Uterus (tissue), 4 donors: ENCODE measurements at places on chromosomes 4 and X.

DNA sequence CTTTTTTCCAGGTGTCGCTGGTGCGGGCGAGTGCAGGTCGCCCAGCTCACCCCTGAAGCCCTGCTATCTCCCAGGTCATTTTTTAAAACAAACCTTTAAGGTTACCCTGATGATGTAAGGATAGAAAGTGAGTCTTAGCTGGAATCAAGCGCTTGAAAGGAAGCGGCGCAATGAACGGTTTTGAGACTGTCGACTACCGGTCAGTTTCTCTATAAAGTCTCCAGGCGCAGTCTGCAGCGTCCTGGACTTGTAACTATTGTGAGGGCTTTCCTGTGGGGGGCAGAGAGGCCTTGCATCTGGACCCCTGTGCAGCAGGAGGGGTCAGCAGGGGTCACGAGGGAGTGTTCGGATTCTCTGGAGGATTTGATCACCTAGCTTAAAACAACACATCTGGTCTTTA is 1.6 kb downstream of the KIT start:
- DNase-seq: no peak

- peak; percentile 33 for DNase-seq
These were observed 14.6 kb upstream of the SLC25A4 start for GRCh38 chr4:185128272-185129119.

GRCh38 chrX:71949844-71950445 is 39.3 kb downstream of the NHSL2 start:
- no peak for DNase-seq

- peak; percentile 37 for DNase-seq
These were observed 47.9 kb upstream of the RBPJ start for GRCh38 chr4:26272654-26273615.
